Stimulated activated CD4-positive, alpha-beta T cell treated with anti-CD3 and anti-CD28 coated beads, Interleukin-15, amount 100 ng/mL, for 1 hour (primary cell): ENCODE measurements at places on chromosomes 11 and 22.

DNA sequence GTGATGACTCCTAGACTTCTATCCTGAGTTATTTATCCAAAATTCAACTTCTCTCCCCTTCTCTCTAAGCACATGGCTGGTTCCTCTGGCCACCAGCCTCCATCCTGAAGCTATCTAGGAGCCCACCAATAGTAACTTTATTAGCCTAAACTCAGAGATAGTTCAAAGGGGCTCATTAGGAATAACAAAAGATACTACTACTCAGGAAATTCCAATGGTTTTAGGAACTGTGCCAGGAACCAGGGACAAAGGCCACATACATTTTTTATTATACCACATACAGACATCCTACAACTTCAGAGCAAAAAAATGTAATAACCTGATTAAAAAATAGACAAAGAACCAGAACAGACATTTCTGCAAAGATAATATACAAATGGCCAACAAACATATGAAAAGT lies 27.9 kb downstream of the SLC25A17 start:
- no peak for DNase-seq

GRCh38 chr11:26830218-26830617 lies 108.4 kb upstream of the SLC5A12 start:
- DNase-seq: no peak

GRCh38 chr22:50363166-50363802 lies 20.2 kb downstream of the PPP6R2 start:
- no peak for DNase-seq

- no peak for DNase-seq
These were observed 55.9 kb downstream of the ENDOD1 start for GRCh38 chr11:95145430-95146060.

GRCh38 chr11:68373189-68373814 lies 60.9 kb downstream of the LRP5 start:
- DNase-seq: no peak

- no peak for DNase-seq
These were observed 22.3 kb upstream of the SPON1 start for GRCh38 chr11:13939961-13940906.

GRCh38 chr11:112525270-112525669 lies 264.6 kb upstream of the PLET1 start:
- DNase-seq: no peak

DNA sequence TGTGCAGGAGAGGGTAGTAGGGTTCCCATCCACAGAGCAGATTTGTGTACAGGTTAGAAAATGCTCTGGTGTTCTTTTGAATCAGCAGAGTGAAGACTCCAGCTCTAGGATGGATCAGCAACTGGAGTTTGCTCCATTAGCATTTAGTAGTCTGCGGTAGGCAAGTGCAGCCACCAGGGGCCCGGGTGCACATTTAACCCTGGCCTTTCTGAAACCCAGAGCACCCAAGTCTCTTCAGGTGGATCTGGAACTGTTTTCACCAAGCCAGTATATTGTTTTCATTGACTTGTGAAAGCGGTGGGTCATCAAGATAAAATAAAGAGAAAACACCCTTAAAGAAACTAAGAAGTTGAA lies 100.8 kb upstream of the CLPB start:
- no peak for DNase-seq

- DNase-seq: no peak
These were observed 326.6 kb downstream of the MN1 start for GRCh38 chr22:27474711-27475547.

DNA sequence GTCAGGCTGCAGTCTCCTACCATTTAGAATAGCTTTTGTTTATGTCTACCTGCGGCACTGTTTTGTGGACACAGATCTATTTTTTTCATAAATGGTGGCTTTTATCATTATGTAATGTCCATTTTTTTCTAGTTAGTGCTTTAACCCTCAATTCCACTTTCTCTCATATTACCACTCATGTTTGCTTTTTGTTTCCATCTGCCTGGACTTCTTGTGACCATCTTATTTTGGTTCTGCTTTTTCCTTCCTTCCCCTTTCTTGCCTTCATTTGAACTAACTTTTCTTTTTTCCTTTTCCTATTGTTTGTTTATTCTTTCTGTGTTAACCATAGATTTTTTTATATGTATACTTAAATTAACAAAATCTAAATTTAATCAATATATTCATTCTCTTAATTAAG lies 98.5 kb upstream of the SLC22A12 start:
- DNase-seq: no peak
